ENCODE measurements at places on chromosomes 4 and X. TPM values are rescaled to one million over a fixed set of nuclear protein-coding genes. Genes with fewer than 3 reads are reported as not detected.

TLR3 gene
- total RNA-seq: 1.1 TPM

MID1IP1 gene
- total RNA-seq: 65.7 TPM

BRCC3 gene
- total RNA-seq: 9.3 TPM

GABRQ gene
- total RNA-seq: under 0.01 TPM

CDX4 gene
- total RNA-seq: not detected

GSPT2 gene
- total RNA-seq: 4.6 TPM

HTR2C gene
- total RNA-seq: not detected

DMD gene
- 0.26 TPM for total RNA-seq

JCHAIN gene
- total RNA-seq: 0.34 TPM

GAGE13 gene
- total RNA-seq: not detected

SMIM31 gene
- not detected for total RNA-seq

HMGB3 gene
- total RNA-seq: 10.9 TPM

TGIF2LX gene
- total RNA-seq: not detected

FAAH2 gene
- total RNA-seq: 0.47 TPM

DMP1 gene
- not detected for total RNA-seq
